ENCODE measurements at places on chromosomes 16 and 17.
A peak's percentile ranks its signal among the peaks of the same experiment; 100 is the strongest.

GRCh38 chr16:63617990-63618763, 1503.7 kb downstream of the CDH11 start:
- DNase-seq, result peak; percentile 12

DNA sequence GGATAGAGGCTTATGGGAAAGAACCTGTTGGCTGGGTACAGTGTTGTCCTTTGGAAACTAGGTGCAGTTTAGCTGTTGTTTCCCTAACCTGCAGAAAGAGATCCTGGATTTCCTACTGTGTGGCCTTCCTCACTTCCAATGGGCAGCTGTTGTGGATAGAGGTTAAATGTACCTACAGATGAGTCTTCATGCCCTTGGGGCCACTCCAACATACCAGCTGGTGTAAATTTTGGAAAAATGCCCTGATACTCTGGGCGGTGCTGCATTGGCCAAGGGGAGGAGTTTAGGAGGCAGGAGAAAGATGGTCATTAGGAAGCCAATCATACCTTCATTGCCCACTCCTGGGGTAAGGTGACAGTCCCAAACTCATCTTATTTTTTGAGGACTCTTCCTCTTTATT, 70.2 kb downstream of the SNX11 start:
- DNase-seq, result no peak

DNA sequence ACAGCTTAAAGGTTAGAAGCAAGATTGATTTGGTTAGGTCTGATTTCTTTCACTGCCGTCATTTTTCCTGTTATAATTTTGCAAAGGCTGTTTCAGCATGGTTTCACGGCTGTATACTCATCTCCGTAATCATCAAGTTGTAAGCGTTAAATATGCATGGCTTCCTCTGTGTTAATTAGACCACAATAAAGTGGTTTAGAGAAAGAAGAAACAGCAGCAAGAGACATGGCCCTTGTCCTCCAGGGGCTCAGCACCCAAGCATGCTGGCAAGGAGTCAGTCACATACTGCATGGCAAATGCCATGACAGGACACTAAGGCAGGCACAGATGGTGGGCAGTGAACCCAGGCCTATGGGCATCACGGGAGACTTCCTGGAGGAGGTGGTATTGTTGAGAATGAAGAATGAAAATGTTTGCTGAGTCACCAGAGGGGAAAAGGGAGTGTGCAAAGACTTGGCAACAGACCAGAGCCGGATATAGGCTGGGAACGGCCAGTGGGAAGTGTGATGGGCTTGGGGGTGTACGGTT, 61.4 kb upstream of the PLCG2 start:
- DNase-seq, result no peak

GRCh38 chr17:193841-194806, 12.7 kb upstream of the DOC2B start:
- no peak for DNase-seq

DNA sequence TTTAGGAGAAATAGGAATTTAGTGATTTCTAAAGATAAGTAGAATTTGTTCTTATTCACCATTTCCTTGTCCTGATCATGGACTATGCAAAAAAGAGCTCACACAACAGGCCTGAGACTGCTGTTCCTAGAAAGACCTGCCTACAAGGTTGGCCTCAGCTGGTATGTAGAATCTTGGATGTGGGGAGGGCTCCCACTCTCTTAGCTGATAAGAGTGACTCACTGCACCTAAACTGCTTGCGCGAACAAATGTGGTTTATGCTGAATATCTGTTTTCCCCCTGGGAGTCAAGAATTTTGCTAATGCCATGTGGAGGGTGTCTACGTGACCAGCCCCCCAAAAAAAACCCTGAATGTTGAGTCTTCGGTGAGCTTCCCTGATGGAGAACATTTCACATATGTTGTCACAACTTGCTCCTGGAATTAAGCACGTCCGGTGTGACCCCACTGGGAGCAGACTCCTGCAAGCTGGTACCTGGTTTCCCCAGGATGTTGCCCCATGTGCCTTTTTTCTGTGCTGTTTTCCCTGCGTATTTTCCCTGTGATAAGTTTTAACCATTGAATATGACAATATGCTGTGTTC, 68.8 kb upstream of the HSBP1 start:
- no peak for DNase-seq

GRCh38 chr17:81537343-81537855, 9.2 kb downstream of the FSCN2 start:
- DNase-seq, result no peak

- DNase-seq, result no peak
Observed at GRCh38 chr17:50349243-50349600, 3.3 kb downstream of the XYLT2 start.
